Foreskin keratinocyte (primary cell): ENCODE measurements at places on chromosomes 4 and X.

- no peak for DNase-seq
Measured at GRCh38 chr4:3413217-3413671, 28.5 kb upstream of the HGFAC start.

DNA sequence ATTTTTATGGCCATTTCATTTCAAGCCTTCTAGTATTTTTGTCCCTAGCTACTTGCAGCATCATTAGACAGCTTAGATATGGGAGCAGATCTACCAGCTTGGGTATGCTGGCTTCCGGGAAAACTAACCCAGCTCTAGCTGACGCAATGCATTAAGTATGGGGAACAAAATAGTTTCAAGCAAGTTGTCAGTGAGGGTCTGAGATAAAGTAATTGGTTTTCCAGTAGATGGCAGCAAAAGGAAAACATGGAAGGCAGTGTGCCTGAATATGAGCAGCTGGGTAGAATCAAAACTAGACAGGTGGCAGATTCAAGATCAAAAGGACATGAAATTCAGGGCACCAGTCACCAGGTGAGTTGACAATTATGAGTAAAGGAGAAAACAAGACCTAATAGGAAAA is 340.9 kb upstream of the CTSO start:
- peak; percentile 86 for DNase-seq

- DNase-seq: no peak
Measured at GRCh38 chrX:40473460-40474204, 107.1 kb upstream of the ATP6AP2 start.

DNA sequence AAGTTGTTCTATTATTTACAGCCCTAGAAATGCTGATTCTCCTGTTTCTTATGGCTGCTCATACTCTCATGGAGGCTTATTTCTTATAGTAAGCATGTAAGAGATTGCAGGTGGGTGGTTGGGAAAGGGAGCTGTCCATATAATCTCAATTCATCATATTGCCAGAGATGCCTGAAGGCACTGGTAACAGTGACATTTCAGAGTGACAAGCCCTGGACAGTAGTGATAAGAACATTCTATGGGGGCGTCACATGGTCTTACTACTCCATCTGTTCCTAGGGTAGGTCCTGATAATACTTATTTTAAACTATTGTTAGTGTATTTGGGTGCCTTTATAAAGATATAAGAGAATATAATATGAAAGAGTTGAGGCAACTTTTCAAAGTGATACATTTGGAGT is 171.5 kb downstream of the CFAP299 start:
- DNase-seq: no peak

GRCh38 chrX:94871640-94872039 is 1197.6 kb downstream of the FAM133A start:
- DNase-seq: no peak

- DNase-seq: no peak
Measured at GRCh38 chr4:139754938-139755337, 89.3 kb downstream of the MGST2 start.

GRCh38 chr4:137238456-137239162 is 293.7 kb downstream of the PCDH18 start:
- no peak for DNase-seq

DNA sequence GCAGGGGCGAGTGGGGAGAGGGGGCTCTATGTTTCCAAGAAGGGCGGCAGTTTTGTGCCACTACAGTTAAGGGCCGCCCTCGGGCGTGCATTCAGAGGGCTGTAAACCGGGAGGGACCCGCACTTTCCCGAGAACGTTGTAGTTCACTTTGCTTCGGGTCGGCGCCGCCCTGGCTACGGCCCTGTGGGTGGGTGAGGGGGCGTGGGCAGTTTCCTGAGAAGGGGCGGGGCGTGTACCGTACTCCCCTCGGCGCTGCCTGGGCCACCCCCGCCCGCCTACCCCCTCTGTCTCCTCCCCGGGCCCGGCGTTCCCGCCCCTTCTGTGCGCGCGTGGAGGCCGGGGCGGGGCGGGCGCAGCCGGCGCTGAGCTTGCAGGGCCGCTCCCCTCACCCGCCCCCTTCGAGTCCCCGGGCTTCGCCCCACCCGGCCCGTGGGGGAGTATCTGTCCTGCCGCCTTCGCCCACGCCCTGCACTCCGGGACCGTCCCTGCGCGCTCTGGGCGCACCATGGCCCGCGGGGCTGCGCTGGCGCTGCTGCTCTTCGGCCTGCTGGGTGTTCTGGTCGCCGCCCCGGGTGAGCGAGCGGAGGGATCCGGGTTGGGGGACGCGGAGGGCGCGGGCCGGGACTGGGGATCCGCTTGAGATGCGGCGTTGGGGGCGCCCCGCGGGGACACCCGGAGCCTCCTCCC is at the start of gene CD99:
Gene CD99, plus strand, starts transcription at position 440 of the 687 bp plus-strand sequence. Its CDS starts 66 bp downstream, at position 506.
- peak; percentile 75 for DNase-seq

- DNase-seq: peak; percentile 75
Measured at GRCh38 chrX:103792916-103793544, 16.4 kb downstream of the PLP1 start.

DNA sequence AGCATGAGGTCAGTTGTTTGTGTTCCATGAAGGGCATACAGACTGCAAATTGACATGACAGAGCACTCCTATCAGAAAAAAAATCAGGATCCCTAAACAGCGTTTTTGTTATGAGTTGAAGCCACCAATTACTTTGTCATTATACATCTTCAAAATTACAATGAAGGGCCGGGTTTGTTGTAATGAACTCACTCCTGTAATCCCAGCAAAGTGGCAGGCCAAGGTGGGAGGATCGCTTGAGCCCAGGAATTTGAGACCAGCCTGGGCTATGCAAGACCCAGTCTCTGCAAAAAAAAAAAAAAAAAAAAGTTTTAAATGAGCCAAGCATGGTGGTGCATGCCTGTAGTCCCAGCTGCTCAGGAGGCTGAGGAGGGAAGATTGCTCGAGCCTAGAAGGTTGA is 3.5 kb upstream of the DCTD start:
- DNase-seq: no peak

DNA sequence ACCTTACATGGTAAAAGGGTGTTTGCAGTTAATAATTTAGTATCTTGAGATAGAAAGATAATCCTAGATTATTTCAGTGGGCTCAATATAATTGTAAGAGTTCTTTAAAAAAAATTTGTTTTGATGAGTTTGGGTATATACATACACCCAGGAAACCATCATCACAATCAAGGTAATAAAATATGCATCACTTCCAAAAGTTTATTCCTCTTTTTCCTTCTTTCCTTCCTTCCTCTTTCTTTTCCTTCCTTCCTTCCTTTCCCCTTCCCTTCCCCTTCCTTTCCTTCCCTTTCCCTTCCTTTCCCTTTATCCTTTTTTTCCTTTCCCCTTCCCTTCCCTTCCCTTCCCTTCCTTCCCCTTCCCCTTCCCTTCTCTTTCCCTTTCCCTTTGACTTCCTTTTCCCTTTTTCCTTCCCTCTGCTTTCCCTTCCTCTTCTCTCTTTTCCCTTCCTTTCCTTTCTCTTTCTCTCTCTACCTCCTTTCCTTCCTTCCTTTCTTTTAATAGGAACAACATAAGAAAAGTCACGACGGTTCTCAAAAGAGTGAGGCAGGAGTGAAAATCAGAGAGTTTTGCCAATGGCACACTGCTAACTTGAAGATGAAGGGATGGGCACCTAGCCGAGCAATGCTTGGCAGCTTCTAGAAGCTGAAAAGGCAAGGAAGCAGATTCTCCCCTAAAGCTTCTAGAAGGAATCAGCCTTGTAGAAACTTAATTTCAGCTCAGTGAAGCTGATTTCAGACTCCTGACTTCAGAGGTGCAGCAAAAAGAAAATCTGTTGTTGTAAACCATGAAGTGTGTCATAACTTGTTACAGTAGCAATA is 2050.2 kb upstream of the AGA start:
- no peak for DNase-seq

DNA sequence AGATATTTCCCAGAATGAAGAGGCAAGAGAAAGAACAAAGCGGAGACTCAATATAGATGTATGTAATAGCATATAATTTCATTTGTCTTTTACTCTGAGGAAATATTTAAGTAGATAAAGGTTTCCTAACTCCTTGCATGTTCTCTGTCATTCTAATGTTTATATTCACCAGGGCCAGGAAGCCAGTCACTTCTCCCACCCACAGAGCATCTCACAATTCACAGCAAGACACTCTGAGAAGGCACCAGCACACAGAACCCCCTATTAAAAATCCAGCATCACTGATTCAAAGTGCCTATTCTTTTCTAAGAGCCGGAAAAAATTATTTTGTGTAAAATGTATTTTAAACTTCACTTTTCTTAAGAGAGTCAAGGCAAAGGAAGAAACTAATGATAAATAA is 927.1 kb downstream of the C4orf33 start:
- DNase-seq: no peak

DNA sequence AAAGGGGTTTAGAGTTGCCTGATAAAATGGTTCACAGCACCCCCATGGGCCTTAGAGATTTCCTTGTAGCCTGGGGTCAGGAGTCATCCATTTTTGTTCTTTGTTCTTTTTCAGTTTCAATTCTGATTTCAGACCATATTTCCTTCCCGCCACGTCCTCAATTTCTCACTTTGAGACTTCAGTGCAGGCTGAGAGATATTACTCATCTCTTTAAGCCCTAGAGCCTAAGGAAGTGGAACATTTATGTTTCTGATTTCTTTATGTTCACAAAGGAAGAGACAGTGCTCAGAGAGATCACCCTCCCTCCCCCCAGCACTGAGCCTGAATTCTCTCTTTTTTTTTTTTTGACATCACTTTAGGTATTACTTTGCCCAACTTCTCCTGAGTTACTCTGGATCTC is 56.3 kb downstream of the MSN start:
- peak; percentile 26 for DNase-seq

GRCh38 chrX:39889704-39890103 is 208.1 kb downstream of the BCOR start:
- no peak for DNase-seq

GRCh38 chr4:169922632-169923276 is 103.4 kb downstream of the MFAP3L start:
- peak; percentile 37 for DNase-seq

GRCh38 chr4:188341428-188341827 is 202.2 kb downstream of the TRIML1 start:
- no peak for DNase-seq

GRCh38 chrX:107556967-107557366 is 71.3 kb upstream of the PRPS1 start:
- no peak for DNase-seq

GRCh38 chrX:24761306-24761705 is 67.6 kb downstream of the POLA1 start:
- no peak for DNase-seq

DNA sequence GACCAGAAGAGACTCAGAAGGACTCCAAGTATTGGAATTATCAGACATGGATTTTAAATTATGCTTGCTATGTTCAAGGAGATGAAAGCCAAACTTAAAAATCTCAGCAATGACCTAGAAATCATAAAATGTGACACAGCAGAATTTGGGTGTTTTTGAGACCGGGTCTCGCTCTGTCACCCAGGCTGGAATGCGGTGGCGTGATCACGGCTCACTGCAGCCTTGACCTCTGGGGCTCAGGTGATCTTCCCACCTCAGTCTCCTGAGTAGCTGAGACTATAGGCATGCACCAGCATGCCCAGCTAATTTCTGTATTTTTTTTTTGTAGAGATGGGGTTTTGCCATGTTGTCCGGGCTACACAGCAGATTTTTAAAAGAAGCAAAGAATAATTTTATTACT is 12.7 kb downstream of the TAB3 start:
- peak; percentile 64 for DNase-seq

GRCh38 chrX:11867610-11868345 is 109.7 kb downstream of the MSL3 start:
- DNase-seq: no peak

DNA sequence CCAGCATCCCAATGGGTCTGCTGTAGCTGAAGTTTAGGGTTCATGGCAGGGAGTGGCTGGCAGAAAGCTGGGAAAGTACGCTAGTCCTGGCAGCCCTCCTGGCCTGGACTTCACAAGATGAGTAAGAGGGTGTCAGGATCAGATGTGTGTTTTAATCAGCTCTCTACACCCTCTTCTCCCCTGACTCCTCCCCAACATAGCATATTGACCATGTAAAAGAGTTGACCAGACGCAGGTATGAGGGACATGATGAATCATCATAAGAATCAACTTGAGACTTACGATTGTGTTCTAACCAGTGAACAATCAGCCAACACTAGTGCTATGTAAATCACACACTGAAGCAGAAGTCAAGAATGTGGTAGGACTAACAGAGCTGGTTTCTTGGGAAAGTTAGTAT is 5.3 kb downstream of the SOWAHB start:
- peak; percentile 94 for DNase-seq

GRCh38 chr4:105765690-105766407 is 57.3 kb downstream of the GSTCD start:
- peak; percentile 75 for DNase-seq

DNA sequence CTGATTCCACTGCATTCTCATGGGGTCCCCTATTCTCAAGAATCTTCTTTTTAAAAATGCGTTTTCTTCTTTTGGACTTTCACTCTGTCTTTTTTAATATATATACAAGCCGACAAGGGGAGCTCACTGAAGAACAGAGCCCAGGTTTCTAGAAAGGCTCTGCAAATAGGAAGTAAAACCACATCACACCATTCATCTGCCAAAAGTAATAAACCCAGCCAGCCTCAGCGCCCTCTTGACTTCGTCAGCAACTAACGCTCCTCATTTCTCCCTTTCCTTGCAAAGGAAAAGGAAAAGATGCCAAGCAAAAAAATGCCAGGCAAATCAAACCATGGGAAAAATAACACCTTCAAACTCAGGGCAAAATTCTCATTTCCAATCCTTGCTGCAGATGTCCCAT is 136.4 kb downstream of the HHIP start:
- DNase-seq: no peak

- no peak for DNase-seq
Measured at GRCh38 chr4:18318682-18319388, 297.3 kb upstream of the LCORL start.

DNA sequence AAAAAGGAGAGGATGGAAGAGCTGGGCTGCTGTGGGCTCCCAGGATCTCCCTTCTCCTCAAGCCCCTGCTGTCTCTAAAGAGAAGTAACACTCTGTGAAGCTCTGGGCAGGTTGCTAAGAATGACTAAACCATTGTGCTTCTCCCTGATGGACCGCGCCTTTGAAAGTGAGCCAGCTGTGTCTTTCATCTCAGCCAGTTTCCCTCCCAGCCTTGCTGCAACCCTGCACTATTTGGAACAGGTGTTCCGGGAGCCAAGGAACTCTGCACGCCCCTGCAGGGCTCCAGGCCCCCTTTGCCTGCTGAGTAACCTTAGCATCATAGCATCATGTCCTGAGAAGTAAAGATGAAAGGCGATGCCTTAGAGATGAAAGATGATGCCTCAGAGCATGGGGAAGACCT is 39.7 kb downstream of the SMIM20 start:
- DNase-seq: peak; percentile 61
